ENCODE measurements at places on chromosomes 12 and 14. TPM values are rescaled to one million over a fixed set of nuclear protein-coding genes. Genes with fewer than 3 reads are reported as not detected.

GCH1 gene
- 6.4 TPM for total RNA-seq

PMEL gene
- total RNA-seq: 0.49 TPM

GRCh38 chr12:105040476-105040875, 43.8 kb downstream of the ALDH1L2 start:
- no peak for DNase-seq

DNA sequence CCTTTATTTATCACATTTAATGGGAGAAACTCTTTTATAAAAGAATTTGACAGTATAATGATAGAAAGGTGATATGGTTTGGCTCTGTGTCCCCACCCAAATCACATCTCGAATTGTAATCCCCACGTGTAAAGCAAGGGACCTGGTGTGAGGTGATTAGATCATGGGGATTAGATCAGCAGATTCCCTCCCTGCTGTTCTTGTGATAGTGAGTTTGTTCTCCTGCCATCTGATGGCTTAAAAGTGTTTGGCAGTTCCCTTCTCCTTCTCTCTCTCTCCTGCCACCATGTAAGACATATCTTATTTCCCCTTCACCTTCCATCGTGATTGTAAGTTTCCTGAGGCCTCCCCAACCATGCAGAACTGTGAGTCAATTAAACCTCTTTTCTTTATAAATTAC, 1110.3 kb downstream of the FLRT2 start:
- DNase-seq: no peak

DNA sequence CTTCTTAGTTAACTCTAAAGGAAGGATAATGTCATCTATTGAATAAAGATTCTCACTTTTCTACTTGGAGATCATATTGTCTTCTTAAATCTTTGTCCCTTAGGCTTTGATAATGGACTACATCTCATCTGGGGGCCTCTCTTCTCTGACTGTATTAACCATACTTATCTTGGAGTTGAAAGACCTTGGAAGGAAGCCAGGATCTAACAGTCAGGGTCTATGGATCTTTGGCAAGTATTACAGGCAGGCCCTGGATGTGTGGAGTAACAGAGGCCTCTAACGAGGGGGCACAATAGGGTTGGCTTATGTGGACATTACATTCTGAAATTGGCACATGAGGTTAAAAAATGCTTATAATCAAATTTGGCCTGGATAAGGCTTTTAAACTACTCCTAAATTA, 513.8 kb downstream of the NRXN3 start:
- DNase-seq: no peak

GRCh38 chr12:2960390-2960956, 1.3 kb downstream of the TEAD4 start:
- DNase-seq: no peak

GRCh38 chr12:31790759-31791158, 61.9 kb upstream of the AMN1 start:
- no peak for DNase-seq

GRCh38 chr12:92890601-92891106, 38.4 kb downstream of the EEA1 start:
- no peak for DNase-seq

DNA sequence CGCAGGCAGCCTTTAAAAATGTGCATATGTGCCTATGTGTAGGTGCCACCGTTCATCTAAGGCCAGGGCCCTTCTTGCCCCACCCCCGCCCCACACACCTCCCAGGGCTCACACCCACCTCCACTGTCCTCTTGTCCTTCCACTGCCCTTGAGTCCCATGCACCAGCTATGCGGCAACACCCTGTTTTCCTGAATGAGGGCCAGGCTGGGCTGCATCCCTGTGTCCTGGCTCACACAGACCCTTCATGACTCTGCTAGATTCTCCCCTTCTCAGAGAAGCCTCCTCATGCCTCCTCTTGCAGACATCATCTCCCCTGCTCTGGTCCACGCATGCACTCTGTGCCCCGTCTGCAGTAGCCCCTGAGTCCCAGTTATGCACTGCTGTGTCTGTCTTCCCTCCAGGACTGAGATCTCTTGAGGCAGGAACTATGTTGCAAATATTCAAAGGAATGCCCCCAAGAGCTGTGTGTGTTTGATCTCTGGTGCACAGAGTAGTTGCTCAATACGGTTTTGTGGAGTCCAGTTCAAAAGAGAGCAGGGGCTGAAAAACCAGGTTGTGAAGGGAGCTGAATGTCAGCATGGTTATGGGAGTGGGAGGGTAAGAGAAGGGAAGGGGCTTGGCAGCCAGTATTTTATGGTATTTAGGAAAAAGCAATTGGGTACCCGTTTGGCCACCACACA, 47.3 kb upstream of the ESRRB start:
- DNase-seq: no peak
